Camera-type eye (tissue), 1 donor: ENCODE measurements at places on chromosomes 3 and 15. TPM values are rescaled to one million over a fixed set of nuclear protein-coding genes. Genes with fewer than 3 reads are reported as not detected.

Gene EPHB3
- total RNA-seq, result 32.2 TPM

Gene MYLK
- total RNA-seq, result 149 TPM

Gene THRB
- 41.6 TPM for total RNA-seq

Gene GOLGA6D
- total RNA-seq, result not detected

Gene CNTN6
- 12.5 TPM for total RNA-seq

Gene HTR3E
- total RNA-seq, result not detected

Gene MKRN2OS
- total RNA-seq, result not detected

Gene IRAK2
- 4.5 TPM for total RNA-seq

Gene ZFAND6
- total RNA-seq, result 190 TPM

Gene SCAMP5
- total RNA-seq, result 34.9 TPM

Gene SLC26A6
- 13.1 TPM for total RNA-seq

Gene LRRC57
- 43.7 TPM for total RNA-seq

Gene CCR3
- total RNA-seq, result not detected

Gene ARL14
- total RNA-seq, result not detected

Gene GOLGA8A
- total RNA-seq, result 75.0 TPM
